CD4-positive, alpha-beta T cell treated with Interleukin-4 for 4 hours (primary cell): ENCODE measurements at places on chromosomes 4 and X.

DNA sequence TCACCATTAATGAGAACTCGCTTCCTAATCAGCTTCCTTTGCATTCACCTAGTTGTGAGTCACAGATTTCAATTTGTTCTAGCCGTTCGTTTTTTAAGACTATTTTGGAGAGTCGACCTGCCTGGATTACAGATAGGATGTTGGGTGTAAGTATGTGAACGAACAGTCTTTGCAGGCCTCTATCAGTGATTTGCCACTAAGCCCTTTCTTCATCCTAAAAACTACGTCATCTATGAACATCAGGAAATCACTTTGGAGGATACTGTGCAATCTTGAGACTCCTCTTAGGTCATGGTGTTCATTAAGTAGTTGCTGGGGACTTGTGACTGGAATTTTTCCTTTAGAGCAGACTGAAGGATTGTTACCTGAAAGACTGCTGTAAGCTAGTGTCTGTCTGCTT, 1.1 kb downstream of the POLA1 start:
- DNase-seq, result no peak

- no peak for DNase-seq
These were observed 12.8 kb downstream of the AFF1 start for GRCh38 chr4:86947501-86948120.

DNA sequence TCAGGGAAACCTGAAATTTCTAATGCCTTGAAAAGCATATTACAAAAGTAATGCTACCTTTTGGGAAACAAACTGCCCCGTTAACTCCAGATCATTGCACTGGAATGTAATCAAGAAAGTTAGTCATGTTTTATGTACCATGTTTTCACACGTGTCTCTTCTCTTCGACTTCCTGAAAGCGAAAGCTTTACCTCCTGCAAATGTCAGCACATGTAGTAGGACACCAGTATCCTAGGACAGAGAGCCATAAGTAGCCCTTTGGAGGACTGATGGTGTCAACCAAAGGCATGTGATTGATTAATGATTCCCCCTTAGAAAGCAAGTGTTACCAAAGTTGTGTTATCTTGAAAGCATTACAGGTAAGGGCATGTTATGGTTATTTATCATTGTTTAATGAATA, 8.8 kb upstream of the MND1 start:
- DNase-seq, result no peak

GRCh38 chr4:59770601-59771264, 1429.4 kb upstream of the ADGRL3 start:
- DNase-seq, result no peak

- no peak for DNase-seq
These were observed 220.3 kb downstream of the KCTD8 start for GRCh38 chr4:44228326-44228725.

- peak; percentile 1 for DNase-seq
These were observed 67.6 kb upstream of the SLC7A3 start for GRCh38 chrX:70998411-70999027.

- DNase-seq, result no peak
These were observed 5.2 kb upstream of the OPN1LW start for GRCh38 chrX:154138857-154139256.

DNA sequence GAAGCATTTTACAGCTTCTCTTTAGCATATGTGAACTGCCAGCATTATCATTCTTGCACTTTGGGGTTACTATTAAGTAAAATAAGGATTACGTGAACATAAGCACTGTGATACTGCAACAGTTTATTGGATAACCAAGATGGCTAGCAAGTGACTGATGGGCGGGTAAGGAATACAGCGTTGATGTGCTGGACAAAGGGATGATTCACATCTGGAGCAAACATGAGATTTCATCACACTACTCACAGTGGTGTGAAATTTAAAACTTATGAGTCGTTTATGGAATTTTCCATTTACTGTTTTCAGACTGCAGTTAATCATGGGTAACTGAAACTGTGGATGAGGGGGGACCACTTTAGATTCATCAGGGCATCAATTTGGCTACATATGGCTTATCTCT, 16.0 kb downstream of the NBDY start:
- DNase-seq, result no peak

GRCh38 chr4:24980740-24981139, 50.0 kb downstream of the LGI2 start:
- DNase-seq, result no peak

DNA sequence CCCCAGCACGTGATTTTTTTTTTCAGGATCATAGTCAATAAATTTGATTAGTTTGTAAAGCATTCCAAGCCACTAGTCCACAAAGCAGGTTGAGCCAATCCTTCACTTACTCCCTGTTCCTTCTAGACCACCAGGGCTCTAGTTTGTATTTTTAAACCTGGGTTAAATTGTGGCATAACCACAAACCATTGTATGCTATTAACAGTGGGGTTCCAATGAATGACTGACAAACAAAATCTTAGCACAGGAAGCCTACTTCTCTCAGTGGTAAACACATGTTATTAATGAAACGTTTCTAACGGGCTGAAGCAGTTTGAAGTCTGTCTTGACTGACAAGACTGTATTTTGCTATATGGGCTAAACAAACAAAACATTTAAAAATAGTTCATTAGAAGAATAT, 48.6 kb upstream of the GYPA start:
- DNase-seq, result no peak

DNA sequence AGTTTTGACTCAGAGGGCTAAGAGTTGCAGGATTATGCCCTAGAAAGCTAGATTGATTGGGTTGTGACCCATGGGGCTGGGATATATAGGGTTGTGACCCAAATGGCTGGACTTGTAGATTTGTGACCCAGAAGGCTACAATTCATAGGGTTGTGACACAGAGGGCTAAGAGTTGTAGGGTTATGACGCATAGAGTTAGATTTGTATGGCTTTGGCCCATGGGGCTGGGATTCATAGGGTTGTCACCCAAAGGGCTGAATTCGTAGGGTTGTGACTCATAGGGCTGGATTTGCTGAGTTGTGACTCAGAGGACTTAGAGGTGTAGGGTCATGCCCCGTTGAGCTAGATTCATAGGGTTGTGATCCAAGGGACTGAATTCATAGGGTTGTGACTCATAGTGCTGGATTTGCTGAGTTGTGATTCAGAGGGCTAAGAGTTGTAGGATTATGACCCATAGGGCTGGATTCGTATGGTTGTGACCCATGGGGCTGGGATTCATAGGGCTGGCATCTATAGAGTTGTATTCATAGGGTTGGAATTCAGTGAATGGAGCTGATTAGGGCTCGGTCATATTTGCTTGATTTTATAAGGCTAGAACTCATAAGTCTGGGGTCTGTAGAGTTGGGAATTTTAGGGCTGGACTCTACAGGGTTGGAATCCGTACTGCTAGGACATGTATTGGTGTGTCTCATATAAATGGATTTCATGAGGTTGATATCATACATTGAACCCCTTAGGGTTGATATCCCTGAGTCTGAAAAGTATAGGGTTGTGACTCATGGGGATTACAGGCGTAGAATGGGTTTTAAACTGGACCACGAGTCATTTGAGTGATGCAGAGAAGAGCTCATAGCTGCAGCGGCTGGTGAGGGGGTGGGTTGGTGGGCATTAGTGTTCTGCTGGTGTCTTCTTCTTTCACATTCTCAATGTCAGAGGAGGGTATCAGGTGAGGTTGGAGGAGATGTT, 125.7 kb downstream of the CRLF2 start:
- no peak for DNase-seq

GRCh38 chrX:19373351-19373891, 29.7 kb downstream of the PDHA1 start:
- no peak for DNase-seq

- no peak for DNase-seq
These were observed 631.6 kb downstream of the SPRY1 start for GRCh38 chr4:124028182-124028581.

DNA sequence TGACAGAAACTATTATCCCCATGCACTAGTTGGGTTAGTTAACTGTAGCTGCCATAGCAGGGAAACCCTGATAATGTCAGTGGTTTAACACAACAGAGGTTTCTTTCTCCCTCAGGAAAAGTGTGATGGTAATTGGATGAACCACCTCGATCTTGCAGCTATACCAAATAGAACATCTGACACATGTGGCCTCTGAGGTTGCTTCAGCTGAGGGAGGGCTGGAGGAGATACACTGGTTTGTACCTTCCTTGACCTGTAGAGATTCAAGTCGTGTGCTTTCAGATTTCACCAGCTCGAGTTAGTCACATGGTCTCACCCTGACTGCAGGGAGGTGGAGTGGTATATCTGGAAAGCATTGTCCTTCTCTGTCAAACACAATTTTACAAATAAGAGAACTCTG, 147.2 kb upstream of the SFRP2 start:
- no peak for DNase-seq

- DNase-seq, result no peak
These were observed 1.1 kb upstream of the PCDH19 start for GRCh38 chrX:100410901-100411801.

DNA sequence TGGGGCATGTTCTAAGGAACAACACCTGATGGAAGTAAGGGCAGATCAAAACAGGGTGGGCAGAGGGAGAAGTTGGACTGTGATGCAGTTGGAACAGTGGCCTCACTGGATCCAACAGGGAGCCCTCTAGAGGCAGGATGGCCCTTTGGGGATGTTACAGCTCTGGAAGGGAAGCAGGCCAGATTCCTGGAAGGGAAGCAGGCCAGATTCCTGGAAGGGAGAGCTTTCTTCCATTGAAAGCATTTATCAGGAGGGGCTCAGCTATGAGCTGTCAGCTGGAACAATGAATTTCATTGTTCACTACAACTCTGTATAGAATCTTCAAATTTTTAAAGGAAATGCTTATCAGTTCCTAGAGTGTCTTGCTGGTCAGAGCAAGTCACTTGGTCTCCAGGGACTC, 17.7 kb downstream of the IL15 start:
- no peak for DNase-seq

DNA sequence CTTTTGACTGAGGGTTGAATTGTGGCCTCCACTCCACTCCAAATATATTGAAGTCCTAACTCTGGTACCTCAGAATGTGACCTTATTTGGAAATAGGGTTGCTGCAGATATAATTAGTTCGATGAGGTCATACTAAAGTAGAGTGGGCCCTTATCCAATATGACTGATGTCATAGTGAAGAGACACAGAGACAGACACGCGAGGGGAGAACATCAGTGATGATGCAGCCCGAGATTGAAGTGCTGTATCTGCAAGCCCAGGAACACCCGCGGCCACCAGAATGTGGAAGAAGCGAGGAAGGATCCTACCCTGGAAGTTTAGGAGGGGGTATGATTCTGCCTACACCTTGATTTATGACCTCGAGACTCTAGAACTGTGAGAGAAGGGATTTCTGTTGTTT, 279.0 kb downstream of the ANKRD50 start:
- DNase-seq, result no peak

- DNase-seq, result no peak
These were observed 804.2 kb downstream of the CENPC start for GRCh38 chr4:66741081-66741480.
